Thyroid gland (tissue), 4 donors: ENCODE measurements at places on chromosomes 4 and X. TPM values are rescaled to one million over a fixed set of nuclear protein-coding genes. Genes with fewer than 3 reads are reported as not detected.

Gene BTK
- 5.2 TPM for total RNA-seq

Gene SMR3B
- total RNA-seq: not detected

Gene PDZD4
- total RNA-seq: 3.2 TPM

Gene ARMCX1
- total RNA-seq: 26.0 TPM

Gene TIGD4
- total RNA-seq: 0.67 TPM

Gene ATP8A1
- total RNA-seq: 253 TPM

Gene GRPR
- total RNA-seq: not detected

Gene ATP6AP1
- total RNA-seq: 93.5 TPM

Gene VSIG1
- total RNA-seq: 6.2 TPM

GRCh38 chr4:165198329-165198728 is 9.0 kb upstream of the KLHL2 start:
- DNase-seq: no peak

DNA sequence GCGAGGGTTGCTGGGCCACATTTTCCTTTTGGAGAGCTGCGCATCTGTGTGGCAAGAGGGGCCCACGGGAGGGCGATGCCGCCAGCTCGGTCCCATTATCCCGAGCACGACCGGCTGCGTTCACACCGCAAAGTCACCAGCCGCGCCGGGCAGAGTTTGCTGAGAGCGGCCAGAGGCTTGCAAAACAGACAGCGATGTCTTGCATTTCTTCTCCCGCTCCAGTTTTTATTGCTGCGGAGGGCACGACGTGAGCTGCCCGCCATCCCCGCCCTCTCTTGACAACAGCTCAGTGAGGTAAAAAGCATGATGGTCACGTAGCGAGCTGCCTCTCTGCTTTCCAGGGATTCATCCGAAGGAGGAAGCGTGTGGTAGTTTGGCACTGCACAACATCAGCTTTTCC is 102.1 kb upstream of the TENM3 start:
- no peak for DNase-seq

GRCh38 chrX:37785569-37785968 is 5.7 kb downstream of the CYBB start:
- DNase-seq: no peak

DNA sequence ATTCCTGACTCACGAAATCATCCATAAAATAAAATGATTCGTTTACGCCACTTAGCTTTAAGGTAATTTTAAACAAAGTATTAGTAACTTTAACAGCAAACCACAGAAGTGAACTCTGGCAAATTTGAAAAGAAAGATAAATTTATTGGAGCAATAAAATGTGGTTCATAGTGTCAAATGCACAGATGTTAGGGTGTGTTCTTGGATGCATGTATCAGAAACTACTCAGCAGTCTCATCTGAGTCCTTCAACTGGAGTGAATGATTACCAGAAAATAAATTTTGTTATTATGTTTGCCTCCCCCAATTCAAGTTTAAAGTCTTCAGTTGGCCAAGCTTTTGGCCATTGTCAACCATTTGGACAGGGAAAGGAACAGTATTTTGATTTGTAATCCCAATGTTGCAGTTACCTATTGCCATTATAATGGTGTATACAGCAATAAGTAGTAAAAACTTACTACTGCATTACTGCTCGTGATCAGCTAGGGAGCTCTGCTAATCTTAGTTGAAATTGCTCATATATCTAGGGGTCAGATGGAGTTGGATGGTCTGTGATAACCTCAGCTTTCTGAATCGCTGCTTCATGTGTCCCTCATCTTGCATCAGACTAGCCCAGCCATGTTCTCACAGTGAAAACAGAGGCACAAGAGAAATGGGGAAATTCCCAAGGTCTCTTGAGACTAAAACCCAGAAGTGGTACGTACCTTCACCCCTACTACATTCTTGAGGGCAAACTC is 254.6 kb upstream of the KCNIP4 start:
- DNase-seq: no peak

DNA sequence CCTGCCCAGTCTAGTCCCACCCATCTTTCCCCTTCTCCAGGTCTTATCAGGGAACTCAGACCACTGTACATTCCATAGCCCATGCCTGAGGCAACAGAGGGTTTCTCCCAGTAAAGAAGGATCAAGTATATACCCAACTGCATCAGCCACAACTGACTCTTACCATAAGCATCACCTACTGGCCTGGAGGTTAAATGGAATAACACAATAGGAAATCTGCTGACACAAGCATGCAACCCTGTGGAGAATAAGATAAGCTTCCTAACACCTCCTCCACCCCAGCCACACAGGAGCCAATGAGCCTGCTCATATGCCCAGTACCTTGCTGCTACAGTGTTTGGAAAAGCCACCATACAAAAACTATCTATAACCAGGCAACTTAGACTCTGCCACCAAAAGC is 34.6 kb upstream of the PLK4 start:
- DNase-seq: no peak

- no peak for DNase-seq
Measured at GRCh38 chr4:37503261-37503660, 182.9 kb downstream of the RELL1 start.

- DNase-seq: no peak
Measured at GRCh38 chr4:88320224-88320779, 35.9 kb upstream of the PPM1K start.

DNA sequence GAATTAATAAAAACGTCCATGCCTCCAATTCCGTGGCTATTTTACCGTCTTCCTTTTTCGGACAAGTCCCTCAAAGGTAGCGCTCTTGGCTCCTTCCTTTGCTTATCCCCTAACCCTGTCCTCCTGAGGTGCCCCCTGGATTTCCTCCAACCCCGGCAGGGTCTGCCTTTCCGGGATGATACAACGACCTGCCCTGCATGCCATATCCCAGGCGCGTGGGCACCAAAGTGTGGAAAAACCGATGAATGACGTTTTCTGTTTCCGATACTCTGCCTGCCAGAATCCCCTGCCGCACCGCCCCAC is 706 bp upstream of the CSTF2 start:
- no peak for DNase-seq

DNA sequence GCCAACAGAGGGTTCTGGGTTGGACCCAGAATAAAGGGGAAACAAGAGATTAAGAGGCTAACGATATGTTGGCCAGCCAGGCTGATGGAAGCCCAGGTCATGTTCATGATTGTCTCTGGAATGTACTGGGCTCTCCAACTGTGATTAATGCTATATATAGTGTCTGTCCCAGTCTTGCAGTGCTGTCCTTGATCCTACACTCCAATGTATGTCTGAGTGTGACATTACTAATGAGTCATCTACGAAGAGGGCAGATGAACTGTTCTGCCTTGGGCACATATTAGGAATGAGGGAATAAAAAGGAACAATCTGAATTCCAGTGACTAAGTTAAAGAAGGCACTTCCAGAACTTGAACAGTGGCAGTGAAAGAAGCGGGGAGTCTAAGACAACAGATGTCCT is 142.1 kb downstream of the PDGFRA start:
- DNase-seq: no peak

DNA sequence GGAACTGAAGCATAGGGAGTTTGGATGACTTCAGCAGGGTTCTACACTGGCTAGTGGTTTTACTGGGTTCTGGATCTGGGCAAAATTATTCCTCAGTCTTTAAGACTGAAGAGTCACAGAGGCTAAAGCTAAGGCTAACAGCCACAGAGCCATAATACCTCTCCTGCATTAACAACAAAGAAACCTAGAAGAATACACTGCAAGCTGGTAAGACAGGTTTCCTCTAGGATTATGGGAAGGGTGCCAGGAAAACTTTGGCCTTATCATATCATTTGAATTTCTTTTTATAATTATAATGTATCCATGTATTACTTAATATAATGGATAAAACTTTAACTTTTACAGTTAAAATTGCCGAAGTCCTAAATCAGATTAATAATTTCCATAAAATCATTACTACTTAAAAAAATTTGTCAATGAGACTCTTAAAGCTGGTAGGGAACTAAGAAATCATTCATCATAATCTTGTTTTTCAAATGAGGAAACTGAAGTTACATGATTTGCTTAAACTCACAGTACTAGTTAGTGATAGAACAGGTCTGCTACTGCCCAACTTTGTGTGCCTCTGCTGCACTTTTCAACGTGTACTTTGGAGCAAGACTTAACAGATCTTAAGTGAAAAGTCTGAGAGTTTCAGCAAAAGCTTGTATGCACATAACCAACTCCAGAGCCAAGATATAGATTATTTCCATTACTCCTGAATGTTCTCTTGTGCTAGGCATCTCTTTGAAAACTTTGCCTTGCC is 24.2 kb upstream of the PGRMC2 start:
- DNase-seq: peak; percentile 7

- DNase-seq: peak; percentile 16
Measured at GRCh38 chr4:11904117-11904535, 475.4 kb upstream of the HS3ST1 start.

- no peak for DNase-seq
Measured at GRCh38 chr4:111676533-111676932, 468.7 kb upstream of the FAM241A start.

GRCh38 chrX:103356858-103357257 is 552 bp downstream of the TCEAL9 start:
- peak; percentile 47 for DNase-seq

DNA sequence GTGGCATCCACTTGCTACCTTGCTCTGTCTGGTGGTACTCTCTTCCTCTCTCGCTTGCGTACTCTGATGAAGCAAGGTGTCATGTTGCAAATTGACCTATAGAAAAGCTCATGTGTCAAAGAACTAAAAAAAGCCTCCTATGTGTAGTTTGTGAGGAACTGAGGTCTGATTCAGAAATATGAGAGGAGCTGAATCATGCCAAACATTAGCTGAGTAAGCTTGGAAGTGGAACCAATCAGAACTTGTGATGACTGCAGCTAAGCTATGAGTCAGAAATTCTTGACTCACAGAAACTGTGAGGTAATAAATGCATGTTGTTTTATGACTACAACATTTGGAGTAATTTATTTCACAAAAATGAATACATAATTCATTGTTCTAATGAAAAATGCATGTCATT is 2138.8 kb downstream of the PCDH7 start:
- no peak for DNase-seq

GRCh38 chrX:129744861-129745321 is 6.1 kb downstream of the XPNPEP2 start:
- DNase-seq: no peak

DNA sequence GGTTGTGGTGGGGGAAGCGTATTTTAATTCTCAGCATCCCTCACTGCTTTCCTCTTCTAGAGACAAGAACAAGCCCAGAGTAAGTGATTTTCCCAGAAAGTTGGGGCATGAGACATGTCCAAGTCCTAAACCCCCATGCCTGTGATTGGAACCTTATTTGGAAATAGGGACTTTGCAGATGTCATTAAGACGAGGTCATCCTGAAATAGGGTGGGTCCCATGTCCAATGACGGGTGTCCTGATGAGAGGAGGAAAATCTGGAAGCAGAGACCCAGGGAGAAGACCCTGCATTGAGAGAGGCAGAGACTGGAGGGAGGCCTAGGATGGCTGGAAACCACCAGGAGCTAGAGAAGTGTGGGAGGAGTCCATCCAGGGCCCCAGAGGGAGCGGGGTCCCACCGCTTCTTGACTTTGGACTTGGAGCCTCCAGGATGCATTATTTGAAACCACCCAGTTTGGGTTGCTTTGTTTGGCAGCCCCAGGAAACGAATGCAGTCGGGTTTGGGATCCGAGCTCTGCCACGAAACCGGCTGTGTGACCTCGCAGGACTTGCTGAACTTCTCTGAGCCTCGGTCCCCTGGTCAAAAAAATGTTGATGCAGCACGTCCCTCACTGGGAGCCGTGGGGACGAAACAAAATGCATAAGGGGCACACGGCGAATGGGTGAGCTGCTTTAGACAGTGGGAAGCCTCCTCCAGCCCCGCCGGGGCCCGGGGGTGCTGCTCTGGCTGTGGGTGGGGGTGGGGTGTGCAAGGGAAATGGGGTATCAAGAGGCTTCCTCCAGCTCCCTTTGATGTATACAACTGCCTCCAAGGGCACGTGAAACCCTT is 113.9 kb downstream of the CPZ start:
- no peak for DNase-seq

- DNase-seq: no peak
Measured at GRCh38 chrX:122269243-122269781, 914.8 kb upstream of the GRIA3 start.

GRCh38 chr4:40144716-40145115 is 52.1 kb upstream of the RHOH start:
- no peak for DNase-seq

GRCh38 chr4:62037571-62037970 is 837.4 kb downstream of the ADGRL3 start:
- DNase-seq: no peak

DNA sequence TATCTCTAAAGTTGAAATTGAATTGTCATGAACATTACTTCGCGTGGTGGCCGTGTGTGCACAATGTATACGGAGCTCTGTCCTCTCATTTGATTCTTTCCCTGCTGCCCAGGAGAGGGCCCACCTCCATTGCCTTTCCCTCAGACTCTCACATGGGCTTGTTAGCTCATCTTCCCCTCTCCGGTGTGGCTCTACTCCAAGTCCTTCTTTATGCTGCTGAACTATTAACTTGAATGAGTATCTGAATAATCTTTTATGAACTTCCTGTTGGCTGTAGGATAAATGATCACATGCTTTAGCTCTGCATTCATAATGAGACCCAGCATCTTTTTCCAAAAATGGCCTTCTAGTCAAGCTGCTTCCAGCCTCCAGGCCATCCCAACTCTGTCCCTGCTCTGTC is 68.8 kb upstream of the CLNK start:
- DNase-seq: no peak

DNA sequence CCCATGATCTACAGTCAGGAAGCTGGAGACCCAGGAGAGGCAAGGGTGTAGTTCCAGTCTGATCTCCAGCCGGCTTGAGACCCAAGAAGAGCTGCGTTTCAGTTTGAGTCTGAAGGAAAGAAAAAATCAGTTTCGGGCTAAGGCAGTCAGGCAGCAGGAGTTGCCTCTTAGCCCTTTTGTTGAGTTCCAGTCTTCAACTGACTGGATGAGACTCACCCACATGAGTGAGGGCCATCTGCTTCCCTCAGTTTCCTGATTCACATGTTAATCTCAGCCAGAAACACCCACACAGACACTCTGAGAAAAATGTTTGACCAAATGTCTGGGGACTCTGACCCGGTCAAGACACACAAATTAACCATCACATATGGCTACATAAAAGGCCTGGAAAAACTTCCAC is 73.6 kb upstream of the ELOVL6 start:
- DNase-seq: no peak

- DNase-seq: no peak
Measured at GRCh38 chrX:25029288-25029825, 13.6 kb upstream of the ARX start.

GRCh38 chr4:79964400-79965211 is 108.4 kb downstream of the ANTXR2 start:
- DNase-seq: peak; percentile 5

GRCh38 chr4:98434816-98435215 is 173.6 kb downstream of the RAP1GDS1 start:
- no peak for DNase-seq

- DNase-seq: no peak
Measured at GRCh38 chr4:15470128-15470475, 420 bp downstream of the CC2D2A start.

DNA sequence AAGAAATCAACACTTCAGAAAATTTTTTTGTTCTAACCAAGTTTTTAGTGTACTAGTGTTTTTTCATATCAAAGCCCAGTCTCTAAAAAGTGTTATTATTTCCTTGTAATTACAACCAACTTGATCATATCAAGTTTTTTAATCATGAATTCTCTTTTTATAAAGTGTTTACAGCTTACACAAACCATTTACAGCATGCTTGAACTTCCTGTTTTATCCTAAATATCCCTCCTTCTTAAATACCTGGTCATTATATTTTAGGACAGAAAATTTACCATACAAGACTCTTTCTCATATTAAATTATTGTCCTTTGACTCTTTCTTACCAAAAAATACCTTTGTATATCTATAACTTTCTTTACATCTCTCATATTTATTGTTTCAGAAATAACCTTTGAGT is 89.4 kb upstream of the NPY2R start:
- DNase-seq: no peak
